ENCODE measurements at places on chromosomes 13 and 19.

- DNase-seq: peak; percentile 42
- H3K4me3 ChIP-seq: no peak overlapping the region
- H3K4me1 ChIP-seq: peaks cover 16% of the 10 kb centered on the region
- H3K27ac ChIP-seq: no peak overlapping the region
- no peaks in the 10 kb centered on the region for H3K36me3 ChIP-seq
These were observed 3.2 kb downstream of the CCNP start for GRCh38 chr19:40223135-40223822.

DNA sequence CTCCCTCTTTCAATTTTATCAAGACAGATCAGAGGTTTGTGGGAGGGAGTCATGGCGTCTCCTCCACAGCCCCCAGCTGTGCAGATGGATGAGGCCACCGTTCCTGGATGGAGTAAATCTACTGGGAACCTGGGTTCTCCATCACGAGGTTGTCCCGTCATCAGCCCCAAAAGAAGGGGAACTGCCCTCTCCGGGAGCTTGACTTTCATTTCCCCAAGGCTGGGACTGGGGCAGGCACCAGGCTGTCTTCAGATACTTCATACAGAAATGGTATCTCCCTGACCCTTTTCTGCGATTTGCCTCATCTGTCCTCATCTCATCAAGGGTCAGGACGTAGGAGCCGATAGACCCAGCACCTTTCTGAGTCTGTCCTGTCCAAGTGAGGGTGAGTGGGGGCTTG, 9.8 kb downstream of the LILRB2 start:
- no peak for DNase-seq
- H3K4me1 ChIP-seq: no peaks in the 10 kb centered on the region
- H3K4me3 ChIP-seq: no peak overlapping the region
- no peaks in the 10 kb centered on the region for H3K36me3 ChIP-seq
- no peak overlapping the region for H3K27ac ChIP-seq

- no peak overlapping the region for H3K27ac ChIP-seq
- no peak for DNase-seq
- no peaks in the 10 kb centered on the region for H3K36me3 ChIP-seq
- no peaks in the 10 kb centered on the region for H3K27me3 ChIP-seq
These were observed 47.5 kb downstream of the NFIC start for GRCh38 chr19:3413796-3414327.

DNA sequence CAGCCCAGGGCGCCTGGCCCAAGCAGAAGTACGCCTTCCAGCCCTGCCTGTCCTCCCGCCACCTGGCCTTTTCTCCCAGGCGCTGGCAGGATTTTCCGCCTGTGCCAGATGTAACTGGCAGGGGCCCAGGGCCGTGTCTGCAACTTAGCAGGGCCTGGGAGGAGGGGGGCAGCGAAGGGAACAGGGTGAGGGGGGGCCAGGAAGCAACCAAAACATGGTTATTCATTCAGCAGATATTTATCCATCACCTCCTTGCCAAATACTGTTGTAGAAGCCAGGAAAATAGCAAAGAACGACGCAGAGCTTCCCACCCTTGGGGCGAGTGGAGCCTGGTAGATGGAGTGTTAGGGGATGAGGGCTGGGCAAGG, 5.6 kb downstream of the TLE6 start:
- no peak for DNase-seq
- no peaks in the 10 kb centered on the region for H3K27me3 ChIP-seq
- H3K36me3 ChIP-seq: no peaks in the 10 kb centered on the region
- no peak overlapping the region for H3K27ac ChIP-seq

DNA sequence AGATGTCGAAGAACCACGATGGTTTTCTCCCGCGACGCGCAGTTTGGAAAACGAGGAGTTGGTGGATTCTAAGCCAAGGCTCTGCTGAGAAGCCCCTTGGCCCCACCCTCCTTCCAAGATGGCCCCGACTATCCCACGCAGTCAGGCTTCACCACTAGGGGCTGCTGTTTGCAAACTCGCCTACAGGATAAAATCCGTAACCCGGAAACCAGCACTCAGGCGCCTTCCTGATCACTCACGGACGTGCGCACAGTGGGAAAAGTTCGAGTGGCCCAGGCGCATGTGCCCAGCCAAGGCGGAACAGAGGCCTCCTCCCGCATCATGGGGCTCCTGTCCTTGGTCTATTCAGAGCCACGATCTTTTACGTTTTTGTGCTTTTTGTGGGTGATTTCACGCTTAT, 19.2 kb upstream of the UQCR11 start:
- H3K27me3 ChIP-seq: no peaks in the 10 kb centered on the region
- peak; percentile 43 for DNase-seq
- H3K27ac ChIP-seq: no peak overlapping the region
- H3K36me3 ChIP-seq: no peaks in the 10 kb centered on the region
- no peaks in the 10 kb centered on the region for H3K4me1 ChIP-seq

GRCh38 chr19:1811472-1811894, 593 bp downstream of the ATP8B3 start:
- peaks cover 2% of the 10 kb centered on the region for H3K36me3 ChIP-seq
- H3K27ac ChIP-seq: peak overlapping the region; percentile 55
- H3K27me3 ChIP-seq: no peaks in the 10 kb centered on the region
- DNase-seq: peak; percentile 53

DNA sequence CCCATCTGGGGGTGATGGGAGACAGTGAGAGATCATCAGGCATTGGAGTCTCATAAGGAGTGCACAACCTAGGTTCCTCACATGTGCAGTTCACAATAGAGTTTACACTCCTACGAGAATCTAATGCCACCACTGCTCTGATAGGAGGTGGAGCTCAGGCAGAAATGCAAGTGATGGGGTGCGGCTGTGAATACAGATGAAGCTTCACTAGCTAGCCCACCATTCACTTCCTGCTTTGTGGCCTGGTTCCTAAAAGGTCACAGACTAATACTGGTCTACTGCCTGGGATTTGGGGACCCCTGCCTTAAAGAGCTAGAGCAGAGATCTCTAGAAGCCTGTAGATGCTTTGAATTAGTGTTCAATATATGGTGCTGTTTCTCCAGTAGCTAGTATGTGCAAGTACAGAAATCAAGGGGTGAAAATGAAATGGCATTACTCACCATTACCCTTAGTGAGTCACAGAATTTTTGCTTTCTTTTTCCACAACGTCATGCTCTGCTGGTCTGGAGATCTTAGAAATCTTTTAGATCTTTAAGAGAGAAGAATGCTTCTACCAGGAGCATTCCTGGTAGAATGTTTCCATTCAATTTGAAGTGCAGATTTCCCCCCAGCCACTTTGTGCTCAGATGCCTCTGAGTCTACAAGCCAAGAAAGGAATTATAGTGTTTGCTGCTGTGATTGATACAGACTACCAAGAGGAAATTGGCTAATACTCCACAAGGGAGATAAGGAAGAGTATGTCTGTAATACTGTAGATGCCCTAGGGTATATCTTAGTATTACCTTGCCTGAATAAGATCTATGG, 2301.2 kb downstream of the PCDH9 start:
- DNase-seq: no peak
- H3K27ac ChIP-seq: no peak overlapping the region
- no peak overlapping the region for H3K4me3 ChIP-seq

DNA sequence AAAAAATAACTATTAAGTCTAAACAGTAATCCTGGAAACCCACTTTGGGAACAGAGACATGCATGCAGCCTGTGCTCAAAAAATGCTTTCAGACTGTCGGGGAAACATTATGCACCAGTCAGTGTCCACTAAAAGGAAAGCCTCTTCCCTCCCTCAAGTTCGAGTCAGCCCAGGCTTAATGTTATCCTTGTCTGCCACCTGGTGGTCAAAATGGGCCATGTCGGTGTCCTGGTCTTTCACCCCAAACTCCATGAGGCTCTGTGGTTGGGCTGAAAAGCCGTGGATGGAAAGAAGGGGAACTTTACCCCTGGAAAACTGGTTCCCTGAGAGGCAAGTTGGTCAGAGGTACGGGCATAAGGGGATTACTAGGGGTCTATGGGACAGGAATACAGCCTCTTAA, 88.4 kb upstream of the ZNF492 start:
- H3K27ac ChIP-seq: no peak overlapping the region
- no peaks in the 10 kb centered on the region for H3K36me3 ChIP-seq
- H3K4me1 ChIP-seq: no peaks in the 10 kb centered on the region
- no peak overlapping the region for H3K4me3 ChIP-seq
- no peaks in the 10 kb centered on the region for H3K27me3 ChIP-seq

DNA sequence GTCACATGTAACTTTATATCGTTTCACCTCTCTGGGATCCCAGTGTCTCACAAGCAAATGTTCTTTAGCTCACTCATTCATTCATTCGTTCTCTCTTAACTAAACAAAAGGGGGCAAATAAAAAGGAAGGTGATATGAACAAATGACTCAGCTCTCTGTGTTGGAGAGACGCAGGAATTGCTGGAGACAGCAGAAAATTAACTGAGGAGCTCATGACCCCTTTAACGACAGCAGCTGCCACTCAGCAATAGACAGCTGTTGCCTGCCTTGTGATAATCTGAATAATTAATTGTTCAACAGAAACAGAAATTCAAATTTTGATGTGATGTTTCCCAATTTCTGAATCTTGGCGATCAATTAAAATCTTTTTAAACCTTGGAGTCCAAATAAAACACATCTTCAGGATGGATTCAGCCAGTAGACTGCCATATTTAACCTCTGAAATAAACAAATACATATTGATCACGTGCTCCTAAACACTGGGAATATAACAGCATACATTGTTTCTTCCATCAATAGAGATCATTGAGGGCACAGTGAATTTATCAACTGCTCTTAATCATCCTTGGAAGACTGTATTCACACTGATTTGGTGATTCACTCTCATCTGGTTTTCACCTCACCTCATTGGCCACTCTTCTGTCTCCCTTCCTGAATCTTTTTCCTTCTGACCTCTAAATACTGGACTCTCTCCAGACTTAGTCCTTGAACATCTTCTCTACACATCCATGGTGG, 63.3 kb downstream of the MBNL2 start:
- H3K4me3 ChIP-seq: no peak overlapping the region
- peaks cover 5% of the 10 kb centered on the region for H3K36me3 ChIP-seq
- no peak overlapping the region for H3K27ac ChIP-seq
- no peak for DNase-seq

GRCh38 chr13:46006688-46007452, 45.7 kb downstream of the ZC3H13 start:
- no peaks in the 10 kb centered on the region for H3K27me3 ChIP-seq
- H3K36me3 ChIP-seq: peaks cover 54% of the 10 kb centered on the region
- DNase-seq: no peak
- H3K4me3 ChIP-seq: no peak overlapping the region
- H3K4me1 ChIP-seq: no peaks in the 10 kb centered on the region
- H3K27ac ChIP-seq: no peak overlapping the region

GRCh38 chr13:73717632-73718031, 416.6 kb downstream of the KLF12 start:
- H3K27ac ChIP-seq: no peak overlapping the region
- H3K4me1 ChIP-seq: peaks cover 26% of the 10 kb centered on the region
- DNase-seq: no peak
- H3K4me3 ChIP-seq: no peak overlapping the region
- peaks cover 27% of the 10 kb centered on the region for H3K36me3 ChIP-seq

GRCh38 chr13:49997955-49998354, 1.1 kb downstream of the TRIM13 start:
- H3K27me3 ChIP-seq: no peaks in the 10 kb centered on the region
- H3K36me3 ChIP-seq: peaks cover 7% of the 10 kb centered on the region
- DNase-seq: no peak
- H3K4me1 ChIP-seq: peaks cover 61% of the 10 kb centered on the region
- H3K4me3 ChIP-seq: peak overlapping the region; percentile 94

GRCh38 chr13:29767006-29767405, 83.4 kb downstream of the UBL3 start:
- DNase-seq: no peak
- H3K4me3 ChIP-seq: no peak overlapping the region
- peaks cover 50% of the 10 kb centered on the region for H3K36me3 ChIP-seq
- H3K27me3 ChIP-seq: no peaks in the 10 kb centered on the region
- H3K27ac ChIP-seq: no peak overlapping the region
- peaks cover 7% of the 10 kb centered on the region for H3K4me1 ChIP-seq
